GM12865 (cell line): ENCODE measurements at places on chromosomes 4 and X.

DNA sequence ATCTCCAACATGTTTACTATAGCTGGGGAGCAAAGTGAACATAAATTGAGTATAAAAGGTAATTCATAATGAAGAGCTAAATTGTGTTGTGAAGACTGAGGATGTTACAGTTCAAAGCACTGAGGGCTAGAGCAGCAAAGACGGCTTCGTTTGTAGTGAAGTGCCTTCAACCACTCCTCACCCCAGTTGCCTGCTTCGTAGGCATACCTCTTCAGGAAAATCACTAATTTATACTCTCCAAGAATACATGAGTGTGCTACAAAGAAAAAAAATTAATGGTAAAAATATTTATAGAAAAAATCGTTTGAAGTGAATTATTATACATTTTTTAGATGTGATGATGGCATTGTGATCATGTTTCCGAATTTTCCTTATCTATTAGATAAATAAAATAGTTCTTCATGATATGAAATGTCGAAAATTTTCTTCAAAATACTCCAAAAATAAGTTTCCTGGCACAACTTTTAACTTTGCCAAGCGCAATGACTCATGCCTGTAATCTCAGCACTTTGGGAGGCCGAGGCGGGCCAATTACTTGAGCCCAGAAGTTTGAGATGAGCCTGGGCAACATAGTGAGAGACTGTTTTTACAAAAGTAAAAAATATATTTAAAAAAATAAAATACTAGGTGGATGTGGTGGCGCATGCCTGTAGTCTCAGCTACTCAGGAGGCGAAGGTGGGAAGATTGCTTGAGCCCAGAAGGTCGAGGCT is 41.6 kb downstream of the ZFP42 start:
- DNase-seq, result no peak

- DNase-seq, result no peak
These were observed 31.5 kb upstream of the PSAPL1 start for GRCh38 chr4:7466215-7466614.

DNA sequence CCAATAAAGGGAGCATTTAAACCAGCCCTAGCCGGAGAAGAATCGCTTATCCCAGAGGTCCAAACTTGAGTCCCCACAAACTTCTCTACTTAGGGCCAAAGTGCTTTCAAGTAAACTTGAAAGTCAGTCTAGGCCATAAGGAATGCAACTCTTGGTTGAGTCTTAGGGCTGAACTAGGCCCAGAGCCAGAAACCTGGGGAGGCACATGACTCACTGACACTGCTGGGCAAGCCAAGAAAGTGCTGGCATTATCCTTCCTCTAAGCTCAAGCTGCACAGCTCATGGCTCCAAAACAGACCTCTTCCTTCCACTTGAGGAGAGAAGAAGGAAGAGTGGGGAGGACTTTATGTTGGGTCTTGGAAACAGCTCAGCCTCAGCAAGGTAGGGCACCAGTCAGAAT is 1257.3 kb upstream of the DIAPH2 start:
- no peak for DNase-seq

DNA sequence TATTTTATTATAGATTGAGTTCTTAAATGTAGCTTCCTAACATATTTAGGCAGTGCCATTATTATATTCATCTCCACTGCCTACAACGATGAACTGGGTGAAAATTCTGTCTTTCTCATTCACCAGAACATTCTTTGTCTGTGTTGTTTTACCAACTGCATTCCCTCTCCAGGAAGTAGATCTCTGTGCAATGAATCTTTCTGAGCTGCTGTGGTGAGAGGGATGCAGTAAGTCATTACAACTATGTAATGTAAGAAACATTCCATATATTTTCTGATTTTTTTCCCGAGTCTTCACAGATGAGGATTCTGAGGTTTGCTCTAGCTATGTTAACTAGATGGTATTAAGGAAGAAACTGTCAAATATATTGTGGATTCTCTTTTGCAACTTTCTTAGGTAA is 811.9 kb upstream of the PCDH7 start:
- DNase-seq, result no peak

GRCh38 chrX:136778916-136779315 is 1.8 kb downstream of the ARHGEF6 start:
- no peak for DNase-seq

GRCh38 chr4:3863841-3864741 is 97.9 kb downstream of the ADRA2C start:
- no peak for DNase-seq

GRCh38 chrX:16664074-16664473 is 14.1 kb downstream of the S100G start:
- no peak for DNase-seq

DNA sequence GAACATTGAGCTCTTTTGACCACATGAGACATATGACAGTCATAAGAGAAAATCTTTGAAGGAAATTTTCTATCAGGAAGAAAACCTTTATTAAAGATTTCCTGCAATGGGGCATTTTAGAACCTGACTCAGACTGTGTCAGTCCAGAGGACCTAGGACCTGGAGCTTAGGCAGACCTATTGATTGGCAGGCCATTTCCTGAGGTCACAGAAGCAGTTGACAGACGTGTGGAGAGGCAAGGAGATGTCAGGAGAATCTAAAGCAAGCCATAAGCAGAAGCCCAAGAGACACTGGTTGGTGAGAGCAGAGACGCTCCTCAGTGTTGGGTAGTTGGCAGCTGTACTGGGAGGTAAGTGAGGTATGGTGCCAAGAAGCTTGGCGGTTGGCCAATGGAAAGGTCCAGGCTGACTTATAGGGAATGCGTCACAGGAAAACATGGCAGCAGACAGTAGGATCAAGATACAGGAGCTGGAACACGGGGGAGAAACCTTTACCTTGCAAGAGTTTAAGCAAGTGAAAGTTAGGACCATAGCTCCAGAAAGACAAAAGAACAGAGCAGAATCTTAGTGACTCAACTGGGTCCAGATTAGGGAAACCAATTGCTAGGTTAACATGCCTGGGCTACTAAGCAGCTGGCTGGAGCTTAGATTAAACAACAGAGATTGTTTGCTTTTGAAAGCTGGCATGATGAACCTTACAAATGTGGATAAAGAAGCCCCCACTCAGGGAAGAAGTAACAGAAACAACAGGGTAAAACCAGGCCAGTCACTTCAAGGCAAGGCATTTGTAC is 18.6 kb downstream of the PALLD start:
- DNase-seq, result no peak

- DNase-seq, result no peak
These were observed 134.4 kb downstream of the AFF1 start for GRCh38 chr4:87069037-87069742.

DNA sequence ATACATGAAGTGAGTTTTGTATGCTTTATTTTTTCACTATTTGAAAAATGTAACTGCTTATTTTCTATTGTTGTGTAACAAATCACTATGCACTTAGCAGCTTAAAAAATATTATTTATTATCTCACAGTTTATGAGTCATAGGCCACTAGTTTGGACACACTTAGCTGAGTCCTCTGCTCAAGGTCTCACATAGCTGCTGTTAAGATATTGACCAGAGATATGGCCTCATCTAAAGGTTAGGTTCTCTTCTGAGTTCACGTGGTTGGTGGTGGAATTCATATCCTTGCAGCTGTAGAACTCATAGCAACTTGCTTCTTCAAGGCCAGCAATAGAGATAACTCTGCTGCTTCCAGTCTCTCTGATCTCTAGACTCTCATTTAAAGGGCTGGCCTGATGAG is 534.4 kb downstream of the SPRY1 start:
- DNase-seq, result no peak

GRCh38 chr4:142519342-142519741 is 326.8 kb downstream of the INPP4B start:
- no peak for DNase-seq

- no peak for DNase-seq
These were observed 142.2 kb downstream of the AMMECR1 start for GRCh38 chrX:110175696-110176095.

DNA sequence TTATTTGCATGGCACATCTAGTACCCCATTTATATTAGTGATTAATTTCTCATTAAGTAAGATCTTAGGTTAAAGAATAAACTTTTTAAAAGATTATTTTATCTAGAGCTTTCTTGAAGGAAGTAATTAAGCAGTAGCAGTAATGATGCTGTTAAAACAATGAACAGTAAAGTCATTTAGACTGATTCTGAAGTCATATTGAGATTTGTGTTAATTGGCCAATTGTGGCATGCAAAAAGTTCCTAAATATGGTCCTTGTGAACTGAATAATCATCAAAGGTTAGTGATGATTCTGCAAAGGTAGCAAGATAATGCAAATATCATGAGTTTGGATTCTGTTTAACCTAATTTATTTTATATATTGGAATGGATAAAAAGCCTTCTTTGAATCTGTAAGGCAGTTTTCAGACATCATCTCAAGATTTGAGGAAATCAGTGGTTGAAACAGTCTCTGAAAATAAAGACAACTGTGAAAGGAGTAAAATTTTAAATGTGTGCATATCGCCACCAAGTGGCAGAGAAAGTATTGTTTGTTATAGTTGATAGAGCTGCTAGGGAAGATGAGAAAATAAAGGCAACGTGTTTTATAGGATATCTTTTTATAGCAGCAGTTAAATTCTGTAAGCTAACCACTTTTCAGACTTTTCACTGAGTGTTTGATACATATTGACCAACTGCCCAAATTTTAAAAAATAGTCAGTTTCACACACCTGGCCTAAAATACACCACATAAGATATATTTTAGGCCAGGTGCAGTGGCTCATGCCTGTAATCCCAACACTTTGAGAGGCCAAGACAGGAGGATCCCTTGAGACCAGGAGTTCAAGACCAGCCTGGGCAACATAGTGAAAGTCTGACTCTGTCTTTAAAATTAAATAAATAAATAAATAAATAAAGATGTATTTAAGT is 79.6 kb downstream of the CCKAR start:
- DNase-seq, result peak; percentile 65

- DNase-seq, result no peak
These were observed 4.3 kb upstream of the IL21 start for GRCh38 chr4:122625156-122625555.

DNA sequence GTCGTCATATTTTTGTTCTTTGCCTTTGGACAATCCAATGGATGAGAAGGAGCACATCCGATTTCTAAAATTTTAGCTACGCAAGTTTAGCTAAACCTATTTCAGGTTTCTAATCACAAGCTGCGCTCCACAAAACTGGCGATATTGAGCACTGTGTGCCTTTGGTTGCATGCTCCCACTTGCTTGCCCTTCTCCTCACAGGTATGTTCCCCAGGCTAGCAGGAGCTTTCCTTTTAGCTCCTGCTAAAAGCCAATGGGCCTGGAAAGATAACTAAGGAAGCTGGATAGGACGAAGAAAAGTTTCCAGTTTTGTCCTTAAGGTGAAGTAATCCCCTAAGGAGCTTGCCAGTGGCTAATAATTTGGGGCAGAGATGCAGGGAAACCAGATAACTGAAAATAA is 975.2 kb downstream of the FSTL5 start:
- DNase-seq, result no peak

GRCh38 chr4:146214238-146214637 is at the start of gene REELD1:
REELD1 (plus strand) TSS chr4:146214538; CDS start chr4:146216953, 2,415 bp downstream.
- no peak for DNase-seq

DNA sequence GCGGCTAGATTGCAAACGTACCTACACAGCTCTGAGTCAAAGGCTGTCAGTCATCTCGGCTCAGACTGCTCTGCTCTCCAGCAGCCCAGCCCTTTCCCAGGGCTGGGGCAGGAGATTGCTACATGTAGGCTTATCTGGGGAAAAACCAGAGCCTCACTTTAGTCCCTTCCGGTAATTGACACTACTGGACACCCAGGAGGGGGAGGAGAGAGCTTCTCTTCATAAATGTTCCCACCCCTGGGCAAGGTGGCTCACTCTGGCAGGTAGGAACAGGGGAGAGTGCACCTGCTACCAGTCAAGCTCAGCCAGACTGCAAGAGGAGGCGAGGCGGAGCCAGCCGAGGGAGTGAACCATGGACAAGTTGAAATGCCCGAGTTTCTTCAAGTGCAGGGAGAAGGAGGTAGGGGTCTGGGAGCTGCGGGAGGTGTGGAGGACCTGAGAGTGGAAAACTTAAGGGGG is at the start of gene SLC6A14:
SLC6A14 (plus strand) TSS at position 249 of the 459 bp plus-strand sequence; CDS start at position 353, 104 bp downstream.
- no peak for DNase-seq

DNA sequence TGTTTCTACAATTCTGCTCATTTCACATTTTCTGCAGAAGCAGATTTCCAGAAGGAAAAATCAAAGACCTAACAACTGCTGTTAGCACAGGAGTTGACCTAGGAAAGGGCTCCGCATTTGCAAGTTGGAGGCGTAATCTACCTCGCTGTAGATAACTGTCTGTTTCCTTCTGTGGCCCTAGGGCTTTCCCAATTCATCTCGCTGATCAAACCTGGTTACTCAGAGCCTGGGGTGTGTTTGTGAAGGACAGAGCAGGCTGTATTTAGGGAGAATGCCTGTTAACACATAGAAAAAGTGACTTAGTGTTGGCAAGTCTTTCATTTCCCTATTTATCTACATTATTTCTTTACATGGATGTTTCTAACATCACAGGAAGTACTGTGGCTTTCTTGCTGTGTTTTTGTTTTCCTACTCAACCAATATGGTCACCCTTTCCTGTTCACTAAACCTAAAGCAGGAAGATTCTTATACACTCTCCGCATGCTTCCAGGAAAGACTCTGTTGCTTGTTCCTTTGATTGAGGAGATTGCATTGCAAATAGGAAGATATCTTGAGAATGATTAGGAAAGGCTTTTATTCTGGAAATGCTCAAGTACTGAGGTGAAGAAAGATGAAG is 40.5 kb downstream of the AGA start:
- DNase-seq, result no peak

DNA sequence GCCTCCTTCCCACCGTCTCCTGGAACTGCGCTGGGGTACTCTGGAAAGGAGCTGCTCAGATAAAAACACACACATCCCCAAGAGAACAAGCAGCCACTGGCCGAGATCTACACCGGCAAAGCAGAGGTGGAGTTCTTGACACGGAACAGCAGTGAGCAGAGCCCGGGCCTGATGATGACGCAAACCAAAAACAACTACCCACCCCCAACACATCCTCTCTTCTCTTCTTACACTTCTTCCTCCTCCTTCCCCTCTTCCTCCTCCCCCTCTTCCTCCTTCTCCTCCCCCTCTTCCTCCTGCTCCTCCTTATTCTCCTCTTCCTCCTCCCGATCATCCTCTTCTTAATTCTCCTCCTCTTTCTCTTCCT is 4.6 kb downstream of the PNMA5 start:
- DNase-seq, result peak; percentile 21

DNA sequence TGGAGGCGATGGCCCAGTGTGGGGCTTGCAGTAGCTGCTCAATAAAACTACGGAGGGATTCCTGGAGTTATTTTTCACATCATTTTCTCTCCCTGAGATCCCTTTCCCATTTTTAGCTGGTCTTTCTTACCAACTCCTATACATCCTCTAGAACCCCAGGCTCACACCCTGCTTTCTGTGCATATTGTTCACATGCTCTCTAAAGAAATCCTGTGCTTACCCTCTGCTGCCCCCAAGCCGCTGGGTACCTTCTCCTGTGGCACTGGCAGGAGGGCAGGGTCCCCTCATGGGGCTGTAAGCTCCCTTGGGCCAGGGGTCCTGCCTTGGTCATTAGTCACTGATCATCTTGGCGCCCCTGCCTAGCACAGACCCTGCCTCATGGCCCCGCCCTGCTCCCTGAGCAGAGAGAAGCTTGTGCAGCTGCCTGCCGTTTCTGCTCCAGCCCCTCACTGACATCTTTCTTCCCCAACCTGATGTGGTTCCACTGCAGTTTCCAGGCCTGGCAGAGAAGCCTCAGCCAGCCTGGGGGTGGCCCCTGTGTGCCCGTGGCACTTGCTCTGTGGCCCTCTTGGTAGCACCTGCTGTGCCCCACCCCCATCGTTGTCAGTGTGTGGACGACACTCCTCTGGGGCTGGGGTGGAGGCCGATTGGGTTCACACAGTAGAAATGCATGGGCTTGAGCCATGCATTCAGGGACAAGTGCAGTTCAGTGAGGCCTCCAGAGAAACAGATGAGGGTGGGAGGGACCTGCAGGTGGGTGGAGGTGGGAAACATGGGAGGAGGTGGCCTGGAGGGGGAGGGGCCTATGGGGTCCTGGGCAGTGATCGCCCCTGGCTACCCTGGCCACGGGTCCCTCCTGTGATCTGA is 69.5 kb downstream of the WFS1 start:
- DNase-seq, result no peak
